ENCODE measurements at places on chromosomes 11 and 22.

DNA sequence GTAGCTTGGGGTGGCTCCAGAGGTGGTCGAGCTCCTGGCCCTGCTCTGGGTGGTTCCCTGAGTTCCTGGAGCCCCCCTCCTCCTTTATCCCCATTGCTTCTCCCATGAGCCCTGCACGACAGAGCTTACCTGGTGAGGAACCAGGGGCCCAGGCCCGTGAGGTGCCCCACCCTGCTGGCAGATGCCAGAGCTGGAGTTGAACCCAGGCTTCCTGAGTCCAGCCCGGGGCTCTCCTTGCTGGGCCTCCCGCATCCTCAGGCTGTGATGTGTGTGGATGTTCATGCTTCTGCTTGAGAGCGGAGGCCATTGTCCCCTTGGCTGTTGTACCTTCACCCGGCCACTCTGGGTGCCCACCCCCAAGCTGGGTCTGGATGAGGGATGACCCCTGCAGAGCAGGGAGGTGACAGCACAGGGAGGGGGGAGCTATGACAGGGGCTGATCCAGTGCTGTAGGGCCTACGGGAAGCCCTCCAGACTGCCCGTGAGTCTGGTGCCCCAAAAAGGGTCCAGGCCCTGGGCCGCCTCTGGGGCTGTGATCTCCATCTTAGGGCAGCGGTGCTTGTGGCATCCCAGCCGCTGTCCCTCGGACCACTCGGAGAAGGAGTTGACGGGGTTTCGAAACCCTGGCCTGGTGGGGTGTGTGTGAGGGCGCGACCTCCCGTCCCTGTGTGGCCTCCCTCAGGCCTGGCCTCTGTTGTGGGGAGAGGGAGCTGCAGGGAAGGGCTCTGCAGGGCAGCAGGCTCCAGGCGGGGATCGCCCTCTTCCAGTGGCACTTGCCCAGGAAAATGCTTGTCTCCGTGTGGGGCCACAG is 14.4 kb downstream of the MPPED1 start:
- DNase-seq = no peak

GRCh38 chr11:95498722-95499425 is 267.9 kb upstream of the SESN3 start:
- no peak for DNase-seq

DNA sequence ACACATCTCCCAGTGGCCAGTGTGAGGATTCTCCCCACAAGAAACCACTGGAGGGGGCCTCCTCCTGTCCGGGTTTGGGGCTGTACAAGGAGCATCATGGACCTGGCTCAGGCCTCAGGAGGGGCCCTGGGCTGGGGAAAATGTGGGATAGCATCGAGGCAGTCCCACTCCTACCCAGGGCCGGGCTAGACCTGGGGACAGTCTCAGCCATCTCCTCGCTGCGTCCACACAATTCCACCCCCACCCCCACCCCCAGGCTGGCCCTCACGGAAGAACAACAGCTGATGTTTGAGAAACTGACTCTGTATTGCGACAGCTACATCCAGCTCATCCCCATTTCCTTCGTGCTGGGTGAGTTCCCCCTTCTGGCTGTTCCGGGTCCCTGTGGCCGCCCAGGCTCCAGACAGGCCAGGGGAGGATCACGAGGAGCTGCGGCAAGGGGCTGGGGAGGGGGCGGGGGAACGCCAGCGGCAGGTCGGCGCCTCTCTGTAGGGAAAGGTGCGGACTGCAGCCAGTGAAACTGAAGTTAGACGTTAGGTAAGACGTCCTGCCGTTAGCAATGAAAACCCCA is 4.8 kb downstream of the BEST1 start:
- peak; percentile 75 for DNase-seq

GRCh38 chr11:11717064-11717725 is 95.4 kb upstream of the GALNT18 start:
- no peak for DNase-seq

- no peak for DNase-seq
These were observed 123.4 kb upstream of the ARHGAP42 start for GRCh38 chr11:100563541-100564280.

DNA sequence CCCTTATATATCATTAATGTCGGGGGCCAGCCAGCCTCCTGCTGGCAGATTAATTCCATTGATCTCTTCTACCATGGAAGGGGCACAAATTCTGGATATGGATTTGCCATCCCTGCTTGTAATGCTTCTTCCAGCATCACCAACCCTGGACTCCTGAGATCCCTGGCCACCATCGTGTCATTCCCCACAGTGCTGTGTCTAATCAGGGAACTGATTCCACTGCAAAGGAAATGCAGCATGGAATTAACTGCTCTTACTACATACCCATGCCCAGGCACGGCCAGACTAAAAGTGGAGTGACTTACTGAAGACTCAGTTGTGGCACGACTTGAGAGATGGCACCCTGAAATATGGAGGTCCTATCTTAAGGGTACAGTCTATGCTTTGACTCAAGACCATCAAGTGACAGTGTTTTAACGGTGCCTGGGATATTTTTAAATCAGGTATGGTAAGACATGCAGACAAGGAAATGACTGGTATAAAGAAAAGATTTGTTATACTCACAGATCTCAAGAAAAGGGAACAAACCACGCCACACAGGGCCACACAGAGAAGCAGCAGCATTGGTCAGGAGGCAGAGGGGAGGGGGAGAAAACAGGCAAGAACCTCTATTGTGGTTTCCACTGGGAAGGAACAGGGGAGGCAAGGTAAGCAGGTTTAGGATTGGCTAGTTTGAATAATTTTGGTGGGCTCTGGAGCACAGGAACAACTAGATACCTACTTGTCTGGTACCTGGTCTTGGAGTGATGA is 65.1 kb downstream of the IGLL5 start:
- DNase-seq = peak; percentile 27

DNA sequence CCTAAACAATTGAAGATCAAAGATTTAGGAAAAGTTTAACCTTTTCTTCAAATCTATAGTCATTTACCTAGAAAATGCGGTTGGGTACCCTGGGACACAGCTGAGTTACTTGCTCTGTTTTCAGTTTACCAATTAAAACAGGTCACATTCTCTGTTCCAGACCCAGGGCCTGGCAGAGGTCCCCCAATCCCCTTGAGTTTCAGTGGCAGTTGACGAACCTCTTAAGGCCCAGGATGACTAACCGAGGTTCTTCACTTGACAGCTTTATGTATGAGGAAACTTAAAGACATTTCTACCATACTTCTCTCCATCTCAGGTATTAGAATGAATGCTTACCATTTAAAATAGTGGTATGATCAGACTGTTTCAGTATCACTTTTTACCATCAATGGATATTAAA is 16.3 kb downstream of the LDHAL6A start:
- DNase-seq = no peak

DNA sequence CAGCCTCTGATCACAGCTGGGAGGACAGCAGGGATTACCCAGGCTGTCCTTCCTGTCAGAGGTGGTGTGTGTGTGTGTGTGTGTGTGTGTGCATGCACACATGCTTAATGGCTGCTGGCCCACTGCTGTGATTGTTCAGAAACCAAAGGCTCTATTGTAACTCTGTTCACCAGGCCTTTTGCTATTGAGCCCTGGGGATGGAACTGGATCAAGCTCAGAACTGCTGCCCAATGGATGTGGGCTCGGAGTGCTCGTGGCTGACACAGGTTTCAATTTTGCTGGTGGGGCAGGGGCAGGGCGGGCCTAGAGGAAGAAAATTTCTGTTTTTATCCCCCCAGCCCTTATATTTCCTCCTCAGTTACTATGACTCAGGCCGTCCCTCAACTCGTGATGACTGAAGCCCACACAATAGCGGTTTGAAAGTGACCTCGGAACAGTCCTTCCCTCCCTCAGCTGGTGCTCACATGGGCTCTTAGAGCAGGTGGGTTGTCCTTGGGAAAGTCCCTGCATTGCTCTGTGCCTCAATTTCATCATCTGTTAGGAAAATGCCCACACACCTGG is 359.3 kb downstream of the TENM4 start:
- no peak for DNase-seq

DNA sequence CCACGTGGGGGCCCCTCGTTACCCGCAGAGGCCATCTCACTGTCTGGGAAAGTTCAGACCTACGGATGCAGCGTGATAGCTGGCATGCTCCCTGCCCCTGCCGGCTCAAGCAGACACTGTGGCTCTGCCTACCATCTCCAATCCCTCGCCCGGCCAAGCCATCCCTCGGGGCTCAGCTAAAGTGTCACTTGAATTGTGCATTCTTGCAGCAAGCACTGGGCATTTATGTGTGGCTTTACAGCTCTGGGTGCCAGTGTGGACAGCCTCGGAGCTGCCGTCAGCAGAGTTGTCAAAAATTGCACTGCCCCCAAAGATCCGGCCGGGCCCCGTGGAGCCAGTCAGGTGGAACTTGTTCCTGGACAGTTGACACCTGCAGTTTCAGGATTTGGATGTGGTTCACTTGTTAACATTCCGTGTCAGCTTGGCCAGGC is 75.0 kb upstream of the FGF3 start:
- no peak for DNase-seq

DNA sequence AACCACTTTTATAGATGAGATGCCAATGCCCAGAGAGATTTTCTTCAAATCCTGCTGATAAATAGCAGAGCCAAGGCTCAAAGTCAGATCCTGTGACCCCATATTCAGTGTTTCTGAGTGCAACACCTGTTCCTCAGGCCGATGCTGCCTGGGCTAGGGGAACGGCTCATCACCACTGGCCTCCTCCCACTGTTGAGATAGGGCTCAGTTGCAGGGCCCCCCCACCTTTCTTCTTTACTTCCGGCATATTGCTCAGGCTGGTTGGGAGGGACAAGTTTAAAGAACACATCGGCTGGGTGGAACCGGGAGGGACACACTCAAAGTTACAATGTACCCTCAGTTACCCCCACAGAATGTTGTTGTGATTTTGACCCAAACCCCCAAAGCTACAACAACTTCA is 88.3 kb upstream of the CRTAM start:
- DNase-seq = peak; percentile 45

GRCh38 chr11:18371279-18371678 is 23.1 kb upstream of the LDHA start:
- peak; percentile 61 for DNase-seq

- DNase-seq = no peak
These were observed 24.7 kb downstream of the LUZP2 start for GRCh38 chr11:24521601-24522000.

DNA sequence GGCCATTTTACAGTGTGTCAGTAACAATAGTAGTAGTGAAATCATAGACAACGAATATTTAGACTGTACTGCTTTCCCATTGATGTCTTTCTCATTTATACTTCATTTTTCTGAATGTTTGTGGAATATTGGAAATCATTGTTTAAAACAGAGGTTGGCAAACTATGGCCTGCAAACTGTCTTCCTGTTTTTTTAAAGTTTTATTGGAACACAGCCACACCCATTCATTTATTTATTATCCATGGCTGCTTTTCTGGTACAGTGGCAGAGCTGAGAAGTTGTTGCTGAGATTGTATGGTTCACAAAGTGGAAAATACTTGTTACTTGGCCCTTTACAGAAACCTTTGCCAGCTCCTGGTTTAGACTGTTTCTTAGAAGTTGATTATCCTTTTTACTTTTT is 13.7 kb downstream of the FAR1 start:
- no peak for DNase-seq

GRCh38 chr22:46090036-46090591 is 60.2 kb upstream of the PPARA start:
- no peak for DNase-seq

- DNase-seq = peak; percentile 76
These were observed 28.4 kb upstream of the HMOX1 start for GRCh38 chr22:35352214-35353111.

- DNase-seq = no peak
These were observed 47.1 kb downstream of the BCR start for GRCh38 chr22:23227380-23227779.

DNA sequence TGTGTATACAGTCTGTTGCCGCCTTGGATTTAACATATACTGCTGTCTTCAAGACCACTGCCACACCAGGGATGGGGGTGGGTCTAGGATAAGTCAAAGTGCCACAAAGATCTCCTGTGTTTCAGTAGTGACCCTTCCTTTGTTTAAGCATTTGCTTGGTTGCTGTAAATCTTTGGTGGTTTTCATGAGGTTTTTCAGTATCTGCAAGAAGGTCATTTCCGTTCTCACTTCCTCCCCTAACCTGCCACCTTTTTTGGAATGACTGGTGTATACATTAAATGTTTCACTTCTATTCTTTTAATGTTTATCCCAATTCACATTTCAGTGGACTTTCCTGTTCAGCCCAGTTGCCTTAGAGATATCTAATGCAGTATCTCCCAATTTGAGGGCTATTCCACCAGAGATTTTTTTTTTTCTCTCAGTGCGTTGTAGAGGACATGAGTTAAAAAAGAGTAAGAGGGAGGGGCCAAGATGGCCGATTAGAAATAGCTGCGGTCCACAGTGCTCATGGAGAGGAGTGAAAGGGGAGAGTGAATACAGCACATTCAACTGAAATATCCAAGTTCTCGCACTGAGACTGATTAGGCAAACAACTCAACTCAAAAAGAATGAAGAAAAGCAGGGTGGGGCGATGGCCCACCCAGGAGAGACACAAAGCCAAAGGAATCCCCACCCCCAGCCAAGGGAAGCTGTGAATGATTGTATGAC is 43.2 kb downstream of the USP47 start:
- no peak for DNase-seq

- no peak for DNase-seq
These were observed 104.6 kb upstream of the CD44 start for GRCh38 chr11:35034401-35034800.

- DNase-seq = no peak
These were observed 1088.9 kb upstream of the TENM4 start for GRCh38 chr11:80529726-80530125.

GRCh38 chr22:25551396-25551795 is 13.1 kb upstream of the GRK3 start:
- peak; percentile 43 for DNase-seq

- DNase-seq = peak; percentile 48
These were observed 9.8 kb downstream of the THAP12 start for GRCh38 chr11:76371170-76371569.

- DNase-seq = peak; percentile 67
These were observed 21.2 kb downstream of the DAGLA start for GRCh38 chr11:61701242-61701886.

DNA sequence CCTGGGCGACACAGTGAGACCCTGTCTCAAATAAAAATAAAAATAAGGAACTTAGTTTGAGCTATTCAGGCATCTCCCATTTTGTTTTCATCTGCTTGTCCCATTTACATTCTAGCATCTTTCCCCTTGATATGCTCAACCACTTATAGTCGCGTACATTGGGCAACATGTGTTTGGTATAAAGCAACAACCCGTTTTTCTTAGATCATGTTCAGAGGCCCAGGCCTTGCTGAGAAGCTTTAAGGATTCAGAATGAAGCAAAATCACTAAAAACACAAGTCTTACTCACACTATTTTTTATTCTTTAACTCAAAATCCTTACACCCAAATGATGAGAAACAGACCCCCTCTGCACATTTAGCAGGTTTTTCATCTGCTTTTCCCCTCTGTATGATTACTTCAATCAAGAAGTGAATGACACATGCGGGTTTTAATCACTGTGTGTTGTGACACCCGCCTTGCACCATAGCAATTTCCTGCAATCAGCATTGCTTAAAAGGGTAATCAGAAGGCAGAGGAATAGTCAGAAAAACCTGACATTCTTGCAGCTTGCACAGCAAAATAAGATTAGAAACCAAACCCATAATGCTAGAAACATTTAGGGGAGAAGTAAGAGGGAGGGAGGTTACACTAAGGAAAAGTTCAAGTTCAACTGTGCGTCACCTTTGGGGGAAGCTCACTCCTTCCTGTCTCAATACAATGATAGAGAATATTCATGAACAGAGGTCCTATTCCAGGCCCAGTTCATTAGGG is 25.9 kb downstream of the ALG9 start:
- peak; percentile 56 for DNase-seq

GRCh38 chr22:37416827-37417226 is 10.5 kb downstream of the ELFN2 start:
- DNase-seq = peak; percentile 84

Data from hematopoietic multipotent progenitor cell treated with erythropoietin and hydrocortisone succinate and interleukin-3 and kit ligand, for 4 days (in vitro differentiated cells).